ENCODE measurements at places on chromosomes 16 and 17. TPM values are rescaled to one million over a fixed set of nuclear protein-coding genes. Genes with fewer than 3 reads are reported as not detected.
A peak's percentile ranks its signal among the peaks of the same experiment; 100 is the strongest.

Gene UBTF
- polyA plus RNA-seq = 60.6 TPM

Gene SHCBP1
- polyA plus RNA-seq = 8.8 TPM

Gene LPCAT2
- 21.8 TPM for polyA plus RNA-seq

Gene HSF5
- polyA plus RNA-seq = 0.04 TPM

Gene BTBD17
- 0.25 TPM for polyA plus RNA-seq

Gene ATAD5
- polyA plus RNA-seq = 2.9 TPM

Gene ZNF287
- 5.9 TPM for polyA plus RNA-seq

Gene NXPH3
- polyA plus RNA-seq = 1.3 TPM

Gene CRYM
- polyA plus RNA-seq = not detected

Gene HSPB9
- polyA plus RNA-seq = 0.25 TPM

Gene CDT1
- 5.6 TPM for polyA plus RNA-seq

- DNase-seq = no peak
These were observed 139.6 kb downstream of the XYLT1 start for GRCh38 chr16:17331071-17331607.

DNA sequence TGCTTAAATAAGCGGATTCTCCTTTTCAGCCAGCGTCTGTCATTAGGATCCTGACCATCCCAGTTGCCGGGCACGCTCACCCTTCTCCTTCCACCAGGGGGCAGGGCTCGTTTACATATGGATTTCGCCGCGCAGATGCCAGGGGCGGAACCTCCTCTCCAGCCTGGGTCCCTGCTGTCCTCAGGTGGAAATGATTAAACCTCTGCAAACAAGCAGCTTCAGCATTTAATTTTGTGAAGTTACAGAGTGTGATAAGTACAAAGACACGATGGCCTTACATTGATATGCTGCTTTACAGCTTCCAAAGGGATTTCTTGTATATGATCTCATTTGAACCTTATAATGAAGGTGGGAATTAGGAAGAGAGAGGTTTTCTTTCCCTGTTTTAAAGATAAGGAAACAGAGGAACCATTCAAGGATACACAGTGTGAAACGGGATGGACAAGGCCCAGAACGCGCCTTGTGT, 3.9 kb upstream of the KRT28 start:
- no peak for DNase-seq

- DNase-seq = no peak
These were observed 3.2 kb downstream of the SLC22A31 start for GRCh38 chr16:89197033-89197632.

DNA sequence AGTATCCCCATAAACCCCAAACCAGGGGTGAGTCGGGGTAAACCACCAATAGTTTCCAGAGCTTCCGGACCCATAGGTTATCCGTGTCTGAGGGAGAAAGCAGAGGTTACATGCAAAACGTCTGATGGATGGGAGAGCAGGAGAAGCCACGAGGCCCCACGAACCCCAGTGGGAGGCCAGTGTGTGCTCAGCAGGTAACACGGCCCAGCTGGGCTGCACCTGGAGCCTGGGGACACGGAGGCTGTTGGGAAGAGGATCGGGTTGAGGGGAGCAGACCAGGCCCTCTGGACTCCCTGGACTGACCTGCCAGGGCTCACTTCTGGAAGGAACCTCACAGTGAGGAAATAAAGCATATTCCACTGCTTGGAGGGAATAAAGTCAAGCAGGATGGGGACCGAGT, 78.1 kb downstream of the SEC14L1 start:
- no peak for DNase-seq

- no peak for DNase-seq
These were observed 3.0 kb upstream of the COL1A1 start for GRCh38 chr17:50204431-50204830.

GRCh38 chr16:51996516-51996915, 550.4 kb downstream of the TOX3 start:
- DNase-seq = no peak

- DNase-seq = no peak
These were observed 38.8 kb upstream of the HSBP1 start for GRCh38 chr16:83768986-83769385.

- DNase-seq = no peak
These were observed 38.1 kb downstream of the DCAKD start for GRCh38 chr17:45013021-45013997.

DNA sequence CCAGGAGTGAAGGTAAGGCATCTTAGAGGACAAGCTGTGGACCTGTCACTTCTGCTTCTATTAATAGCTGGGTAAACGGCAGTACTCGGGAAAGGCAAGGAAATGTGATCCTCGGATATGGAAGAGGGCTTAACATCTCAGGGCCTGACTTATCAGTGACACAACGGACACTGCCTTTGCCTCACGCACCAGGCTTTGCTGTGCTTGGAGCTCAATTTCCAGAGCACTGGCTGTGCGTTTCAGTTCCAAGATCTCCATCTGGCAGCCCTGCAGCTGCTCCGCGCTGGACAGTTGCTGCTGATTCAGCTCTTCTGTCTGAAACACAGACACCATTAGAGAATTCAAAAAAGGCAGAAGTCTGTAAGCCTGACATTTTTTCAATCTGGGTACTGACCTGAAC, 3.5 kb downstream of the KRT40 start:
- peak; percentile 57 for DNase-seq

DNA sequence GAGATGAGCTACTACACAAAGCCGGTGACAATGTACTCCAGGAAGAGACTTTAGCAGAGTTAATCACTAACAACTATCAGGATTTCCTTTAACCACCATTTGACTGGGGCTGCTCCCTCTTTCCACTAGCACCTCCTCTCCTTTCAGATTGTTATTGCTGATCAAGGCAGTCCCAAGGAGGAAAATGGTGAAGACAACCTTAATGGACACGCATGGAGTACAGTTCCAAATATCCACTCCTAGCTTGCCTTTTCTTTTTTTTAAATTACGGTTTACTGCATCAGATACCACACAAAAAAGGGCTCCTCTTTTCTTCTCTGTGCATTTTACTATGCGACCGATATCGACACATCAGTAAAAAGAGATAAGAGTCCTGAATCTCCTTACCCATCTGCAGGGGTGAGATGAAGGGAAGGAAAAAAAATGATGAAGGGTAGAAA, 30.9 kb downstream of the FAM222B start:
- DNase-seq = no peak

- no peak for DNase-seq
These were observed 27.2 kb downstream of the ZNF423 start for GRCh38 chr16:49828533-49829267.

DNA sequence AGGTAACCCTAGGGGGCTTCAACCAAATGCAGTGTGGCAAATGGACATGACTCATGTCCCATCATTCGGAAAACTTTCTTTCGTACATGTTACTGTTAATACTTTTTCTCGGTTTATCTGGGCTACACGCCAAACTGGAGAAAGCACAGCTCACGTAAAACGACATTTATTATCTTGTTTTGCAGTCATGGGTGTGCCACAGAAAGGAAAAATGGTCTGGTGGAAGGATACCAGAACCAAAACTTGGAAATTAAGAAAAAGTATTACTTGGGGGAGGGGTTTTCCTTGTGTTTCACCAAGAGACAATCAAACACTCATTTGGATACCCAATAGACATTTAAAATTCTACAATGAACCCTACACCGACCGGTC, 23.6 kb downstream of the ALOX15B start:
- no peak for DNase-seq

- DNase-seq = no peak
These were observed 3.5 kb upstream of the KATNB1 start for GRCh38 chr16:57732037-57732436.

- no peak for DNase-seq
These were observed 12.5 kb downstream of the ABCC3 start for GRCh38 chr17:50647187-50647586.

Data from forelimb muscle (tissue), 1 donor.